ENCODE measurements at places on chromosomes 13 and 19.

- peak; percentile 30 for DNase-seq
Observed at GRCh38 chr19:42038666-42039065, 31.3 kb downstream of the GRIK5 start.

GRCh38 chr13:43792076-43792881 is 5.5 kb upstream of the ENOX1 start:
- DNase-seq = no peak

GRCh38 chr13:77779552-77780272 is 82.2 kb downstream of the SLAIN1 start:
- DNase-seq = peak; percentile 42

DNA sequence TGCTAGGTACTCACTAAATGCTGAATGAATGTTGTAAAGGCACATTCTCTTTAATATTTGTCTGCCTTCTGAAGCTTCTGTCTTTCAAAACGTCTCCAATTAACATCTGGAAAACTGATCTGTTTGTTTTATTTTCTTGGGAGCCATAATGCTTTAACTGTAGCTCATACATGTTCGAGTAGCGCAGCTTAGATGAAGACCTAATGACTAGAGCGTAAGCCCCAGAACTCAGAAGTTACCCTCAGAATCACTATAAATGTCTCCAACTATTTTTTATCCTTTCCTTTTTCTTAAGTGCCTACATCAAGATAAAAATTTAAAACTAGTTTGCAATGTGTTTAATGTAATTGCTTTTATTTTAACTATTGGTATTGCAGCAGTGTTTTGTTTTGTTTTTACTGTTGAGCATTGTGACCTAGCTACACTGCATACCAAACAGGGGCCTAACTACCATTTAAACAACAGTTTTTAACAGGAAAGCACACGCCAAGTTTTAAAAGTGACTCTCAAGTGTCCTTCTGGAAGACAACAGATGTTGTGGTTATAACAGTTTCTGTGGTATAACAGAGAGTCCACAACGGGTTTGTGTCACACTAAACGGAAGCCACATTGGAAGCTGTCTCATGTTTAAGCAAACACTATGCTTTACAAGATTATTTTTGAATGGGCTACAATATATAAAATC is 42.0 kb downstream of the MRPL57 start:
- no peak for DNase-seq

- peak; percentile 24 for DNase-seq
Observed at GRCh38 chr19:2039959-2040646, 10.9 kb downstream of the MKNK2 start.

GRCh38 chr13:41742917-41743552 is 217.9 kb downstream of the VWA8 start:
- DNase-seq = no peak

DNA sequence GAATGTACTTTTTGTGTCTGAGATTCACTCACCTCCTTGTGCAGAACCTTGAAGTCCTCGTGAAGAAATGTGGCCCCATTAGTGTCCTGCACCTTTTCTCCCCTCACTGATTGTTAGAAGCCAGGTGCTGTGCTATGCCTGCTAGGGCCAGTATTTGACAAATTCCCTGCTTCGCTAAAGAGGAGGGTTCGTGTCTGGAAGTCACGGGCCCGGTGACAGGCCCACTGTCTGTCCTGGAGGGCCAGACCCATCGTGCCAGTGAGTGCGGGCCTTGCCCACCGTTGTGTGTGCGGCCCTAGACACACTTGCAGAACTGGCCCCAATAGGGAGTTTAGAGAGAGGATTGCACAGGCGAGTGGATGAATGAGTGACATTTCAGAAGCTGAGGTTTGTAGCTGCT is 36.8 kb upstream of the GAS6 start:
- peak; percentile 10 for DNase-seq

DNA sequence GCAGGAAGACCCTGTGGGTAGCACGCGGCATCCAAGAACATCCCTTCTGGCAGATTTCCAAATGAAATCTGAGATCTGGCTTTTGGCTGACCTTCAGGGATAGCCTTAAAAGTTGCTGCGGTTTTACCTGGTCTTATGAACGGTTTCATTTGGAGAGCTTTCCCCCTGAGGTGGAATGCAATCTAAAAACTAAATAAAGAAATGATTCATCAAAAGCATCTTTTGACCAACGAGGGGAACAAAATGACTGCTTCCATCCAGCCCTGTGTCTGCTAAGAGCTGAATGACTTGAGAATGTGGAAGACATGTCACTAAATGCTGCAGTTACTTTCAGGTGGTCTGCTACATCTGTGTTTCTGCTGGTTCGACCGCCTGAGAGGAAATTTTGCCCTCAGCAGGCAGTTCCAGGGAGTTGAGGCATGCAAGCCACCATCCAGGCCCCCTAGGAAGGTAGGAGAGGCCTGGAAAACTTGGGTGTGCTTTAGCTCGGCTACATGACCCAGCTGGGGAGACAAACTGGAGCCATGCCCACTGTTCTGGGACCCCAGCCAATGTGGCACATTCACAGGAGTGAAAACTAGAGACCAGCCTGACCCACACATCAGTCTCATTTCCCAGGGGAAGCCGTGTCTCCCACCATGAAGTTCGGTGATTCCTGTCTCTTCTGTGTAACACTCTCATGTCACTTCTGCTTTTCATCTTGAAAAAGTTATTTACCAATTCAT is 175.1 kb upstream of the KL start:
- DNase-seq = peak; percentile 69

All from femur (tissue), 1 donor.